PC-9 (cell line): ENCODE measurements at places on chromosomes 2 and 18.
A peak's percentile ranks its signal among the peaks of the same experiment; 100 is the strongest.

DNA sequence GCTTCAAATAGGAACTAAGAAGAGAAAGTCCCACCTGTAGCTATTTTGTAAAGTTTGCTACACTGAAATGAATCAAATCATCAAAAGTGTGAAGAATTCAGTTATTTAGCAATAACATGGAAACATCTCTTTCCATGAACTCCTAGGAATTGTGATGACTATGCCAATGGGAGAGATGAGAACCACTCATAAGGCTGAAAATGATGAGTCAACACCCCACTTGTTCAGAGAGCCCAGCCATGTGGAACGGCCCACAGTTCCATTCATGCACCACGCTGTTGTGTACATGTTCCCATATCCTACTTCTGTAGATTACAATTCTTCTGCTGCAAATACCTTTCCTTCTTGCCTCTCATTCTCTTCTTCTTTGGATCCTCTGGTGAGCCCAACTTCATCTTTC, 645.5 kb upstream of the ID2 start:
- no peak for DNase-seq

- no peak for DNase-seq
Measured at GRCh38 chr2:155368934-155369333, 670.4 kb downstream of the KCNJ3 start.

- no peak for DNase-seq
Measured at GRCh38 chr2:69202327-69202726, 184.7 kb downstream of the GFPT1 start.

GRCh38 chr2:194723446-194723845, 933.6 kb upstream of the SLC39A10 start:
- no peak for DNase-seq

- DNase-seq, result peak; percentile 63
Measured at GRCh38 chr18:48161191-48161910, 230.9 kb upstream of the SMAD2 start.

GRCh38 chr2:236597629-236598028, 28.0 kb downstream of the ACKR3 start:
- DNase-seq, result no peak

DNA sequence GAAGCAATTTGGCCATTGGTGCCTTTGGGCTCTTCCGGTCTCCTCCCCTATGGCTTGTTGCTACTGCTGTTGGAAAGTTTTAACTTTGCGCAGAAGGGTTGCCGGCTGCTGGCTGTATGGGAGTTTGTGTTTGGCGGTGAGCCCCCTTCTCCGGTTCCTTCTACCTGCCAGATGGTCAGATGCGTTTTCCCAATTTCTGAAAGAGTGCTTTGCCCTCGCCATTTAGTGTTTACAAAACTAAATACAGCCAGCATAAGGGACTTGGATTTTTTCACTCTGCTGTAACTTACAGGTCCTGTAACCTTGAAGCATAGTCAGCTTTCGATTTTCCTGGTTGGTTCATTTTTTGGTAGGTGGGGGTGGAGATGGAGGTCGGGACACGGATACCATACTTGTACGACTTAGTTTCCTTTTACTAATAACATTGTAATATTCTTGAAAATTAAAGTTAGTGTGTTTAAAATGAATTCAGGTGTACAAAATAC, 604 bp downstream of the COQ10B start:
- no peak for DNase-seq

GRCh38 chr2:217884985-217885384, 117.8 kb downstream of the TNS1 start:
- DNase-seq, result no peak

DNA sequence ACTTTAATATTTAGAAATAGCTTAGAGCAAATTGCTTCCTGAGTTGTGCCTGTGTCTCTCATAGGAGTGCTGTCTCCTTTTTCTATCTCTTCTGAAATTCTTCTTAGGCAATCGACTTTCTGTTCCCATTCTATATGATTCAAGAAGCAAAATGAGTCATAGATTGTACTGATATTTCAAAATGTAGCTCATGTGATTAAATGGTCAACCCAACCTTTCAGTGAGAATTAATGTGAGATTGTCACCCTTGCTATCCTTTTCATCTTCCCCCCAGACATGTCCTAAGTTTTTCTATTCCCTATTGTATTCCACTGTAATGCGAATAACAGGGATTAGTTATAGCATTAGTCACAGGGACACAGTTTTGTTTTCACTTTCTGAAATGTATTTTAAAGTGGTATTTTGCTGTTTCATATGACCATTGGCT, 413.6 kb downstream of the THSD7B start:
- no peak for DNase-seq

DNA sequence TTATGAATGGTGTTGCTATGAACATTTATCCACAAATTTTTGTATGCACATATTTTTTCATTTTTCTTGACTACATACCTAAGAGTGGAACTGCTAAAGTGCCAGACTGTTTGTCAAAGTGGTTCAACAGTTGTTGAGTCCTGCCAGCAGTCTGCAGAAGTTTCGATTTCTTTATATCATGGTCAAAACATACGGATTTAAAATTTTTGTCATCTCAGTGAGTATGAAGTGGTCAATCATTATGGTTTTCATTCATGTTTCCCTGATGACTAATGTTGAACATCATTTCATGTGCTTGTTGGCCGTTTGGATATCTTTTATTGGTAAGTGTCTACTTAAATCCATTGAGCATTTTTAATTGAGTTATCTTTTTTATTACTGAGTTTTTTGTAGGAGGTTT, 39.2 kb downstream of the CCDC138 start:
- DNase-seq, result no peak

- no peak for DNase-seq
Measured at GRCh38 chr18:6219116-6219717, 195.5 kb downstream of the L3MBTL4 start.

DNA sequence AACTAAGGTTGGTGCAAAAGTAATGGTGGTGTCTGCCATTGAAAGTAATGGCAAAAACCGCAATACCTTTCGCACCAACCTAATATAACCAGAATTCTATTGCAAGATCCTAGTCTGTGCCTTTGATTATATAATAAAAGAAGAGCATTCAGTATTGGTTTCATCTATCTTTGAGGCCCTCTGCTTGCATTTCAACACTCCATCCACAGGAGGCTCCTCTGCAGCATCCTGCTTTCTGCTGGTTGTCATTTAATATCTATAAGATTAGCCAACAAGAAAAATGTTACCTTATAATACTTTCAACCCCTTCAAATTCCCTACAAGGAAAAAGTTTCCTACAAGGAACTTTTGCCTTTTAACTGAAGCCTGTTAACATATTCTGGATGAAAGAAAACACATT, 139.2 kb downstream of the CDCA7 start:
- no peak for DNase-seq

DNA sequence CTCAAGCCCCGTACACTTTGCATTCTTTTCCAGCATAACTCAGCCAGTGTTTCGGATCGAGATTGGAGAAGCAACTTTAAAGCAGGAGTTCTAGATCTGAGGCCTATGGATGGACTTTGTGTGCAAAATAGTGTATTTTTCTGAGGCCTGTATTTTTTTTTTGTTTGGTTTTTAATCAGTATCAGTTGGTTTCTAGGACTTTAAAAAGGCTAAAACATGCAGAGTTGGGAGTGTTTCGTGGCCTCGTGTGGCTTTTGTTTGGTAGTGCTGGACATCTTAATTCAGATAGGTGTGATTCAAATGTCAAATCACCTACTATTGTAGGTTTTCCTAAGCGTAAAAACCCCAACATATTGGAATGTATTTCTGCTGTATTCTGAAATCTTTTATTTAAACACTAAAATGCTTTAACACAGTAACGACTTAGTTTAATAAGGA, 282 bp upstream of the PUS10 start:
- DNase-seq, result no peak

DNA sequence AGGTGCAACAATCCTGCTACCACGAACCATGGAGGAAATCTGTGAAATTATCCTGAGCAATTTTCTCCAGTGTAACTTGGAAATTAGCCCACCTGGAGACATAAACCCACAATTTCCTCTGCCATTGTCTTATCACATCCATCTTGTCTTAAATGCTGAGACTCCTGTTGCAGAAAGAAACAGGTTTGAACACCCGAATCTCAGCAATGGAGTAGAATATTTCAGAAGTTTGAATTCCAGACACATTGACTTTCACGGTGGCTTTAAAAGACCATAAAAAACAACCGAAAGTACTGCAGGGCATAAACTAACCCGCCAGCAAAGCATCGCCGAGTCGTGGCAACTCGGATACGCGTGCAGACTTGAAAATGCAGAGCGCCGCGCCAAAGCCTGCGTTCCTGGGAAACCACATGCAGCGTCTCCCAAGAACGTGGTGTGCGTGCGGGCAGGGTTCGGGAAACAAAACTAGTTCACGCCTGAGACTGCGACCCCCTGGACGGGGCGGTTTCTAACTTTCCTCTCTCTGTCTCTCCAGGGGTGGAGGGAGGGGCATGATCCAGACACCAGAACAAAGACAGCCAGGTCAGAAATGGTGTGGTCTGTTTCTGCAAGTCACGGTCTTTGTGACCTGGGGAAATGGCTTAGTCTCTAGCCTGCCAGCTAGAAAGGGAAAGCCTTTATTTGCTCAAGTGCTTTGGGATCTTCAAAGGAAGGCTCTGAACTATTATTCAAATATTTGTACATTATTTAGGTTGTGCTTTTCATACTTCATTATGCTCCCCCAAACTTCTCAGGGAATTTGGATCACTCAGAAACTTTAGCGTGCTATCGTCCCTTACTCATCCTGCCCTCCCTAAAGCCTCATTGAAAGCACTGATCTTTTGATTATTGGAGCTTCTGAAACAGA, 26.9 kb upstream of the KCTD1 start:
- DNase-seq, result peak; percentile 34

DNA sequence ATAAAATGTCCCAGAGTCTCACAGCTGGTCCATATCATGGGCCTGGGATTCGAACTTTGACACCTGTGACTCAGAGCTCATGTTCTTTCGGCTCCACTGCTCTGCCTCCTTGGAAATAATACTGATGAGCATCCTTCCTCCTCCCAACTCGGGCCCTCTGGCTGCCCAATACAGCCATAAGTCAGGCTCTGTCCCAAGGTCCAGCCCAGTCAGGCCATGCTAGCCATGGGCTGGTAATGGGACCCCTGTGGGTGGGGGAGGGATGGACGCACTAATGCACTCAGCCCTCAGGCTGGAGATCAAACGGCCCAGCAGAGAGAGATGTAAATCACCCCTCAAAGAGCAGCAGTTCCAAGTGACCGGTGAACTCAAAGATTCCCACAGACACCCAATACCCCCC, 61.1 kb downstream of the DDX1 start:
- DNase-seq, result no peak

DNA sequence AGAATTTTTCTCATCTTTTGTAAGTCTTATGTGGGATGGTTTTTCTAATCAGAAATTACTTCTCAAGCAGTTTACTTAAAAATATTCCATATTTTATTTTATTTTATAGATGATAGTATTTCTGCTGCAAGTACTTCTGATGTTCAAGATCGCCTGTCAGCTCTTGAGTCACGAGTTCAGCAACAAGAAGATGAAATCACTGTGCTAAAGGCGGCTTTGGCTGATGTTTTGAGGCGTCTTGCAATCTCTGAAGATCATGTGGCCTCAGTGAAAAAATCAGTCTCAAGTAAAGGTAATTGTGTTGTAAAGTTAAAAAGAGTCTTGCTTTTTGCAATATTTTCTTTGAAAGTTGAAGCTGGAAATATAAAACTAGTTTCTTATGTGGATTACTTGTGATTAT, 76.2 kb downstream of the EML4 start:
- no peak for DNase-seq

DNA sequence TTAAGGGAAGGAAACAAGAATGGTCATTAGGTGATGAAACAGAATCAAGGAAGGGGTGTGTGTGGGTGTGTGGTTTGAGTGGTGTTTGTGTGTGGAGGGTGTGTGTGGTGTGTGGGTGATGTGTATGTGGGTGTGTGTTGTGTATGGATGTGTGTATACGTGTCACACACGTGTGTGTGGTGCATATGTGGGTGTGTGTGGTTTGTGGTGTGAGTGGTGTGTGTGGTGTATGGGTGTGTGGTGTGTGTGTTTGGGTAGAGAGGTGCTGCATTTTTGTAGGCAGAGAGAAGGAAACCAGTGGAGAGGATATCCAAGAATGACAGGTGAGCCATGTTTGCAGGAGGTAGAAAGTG, 1.1 kb upstream of the CEP192 start:
- DNase-seq, result no peak

DNA sequence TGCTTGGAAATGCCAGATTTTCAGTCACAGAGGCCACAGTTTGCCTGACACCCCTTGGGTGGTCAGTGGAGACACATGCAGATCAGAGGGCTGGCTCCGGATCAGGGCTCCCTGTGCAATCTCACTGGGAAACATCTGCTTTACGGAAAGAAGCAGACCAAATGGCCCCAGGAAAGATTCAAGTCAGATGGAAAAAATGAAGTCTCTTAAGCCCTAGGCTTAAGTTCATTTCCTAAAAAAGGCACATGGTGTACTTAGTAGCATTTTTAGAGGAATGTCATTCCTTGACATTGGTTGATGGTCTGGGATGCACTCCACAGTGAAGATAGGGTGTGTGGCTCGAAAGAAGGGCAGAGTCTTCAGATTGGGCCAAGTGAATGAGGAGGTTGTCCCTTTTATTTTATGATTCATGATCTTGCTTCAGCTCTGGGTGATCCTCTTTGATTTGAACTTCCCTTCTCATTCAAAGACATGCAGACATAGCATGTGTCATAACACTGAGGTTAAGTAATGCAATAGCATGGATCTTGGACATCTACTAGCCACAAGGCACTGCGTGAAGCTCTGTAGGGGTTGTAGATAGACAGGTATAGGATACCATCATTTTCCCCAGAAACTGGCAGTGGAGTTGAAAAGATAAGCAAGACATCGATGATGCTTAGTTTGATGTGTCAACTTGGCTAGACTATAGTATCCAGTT, 56.5 kb downstream of the KCNE4 start:
- DNase-seq, result no peak

DNA sequence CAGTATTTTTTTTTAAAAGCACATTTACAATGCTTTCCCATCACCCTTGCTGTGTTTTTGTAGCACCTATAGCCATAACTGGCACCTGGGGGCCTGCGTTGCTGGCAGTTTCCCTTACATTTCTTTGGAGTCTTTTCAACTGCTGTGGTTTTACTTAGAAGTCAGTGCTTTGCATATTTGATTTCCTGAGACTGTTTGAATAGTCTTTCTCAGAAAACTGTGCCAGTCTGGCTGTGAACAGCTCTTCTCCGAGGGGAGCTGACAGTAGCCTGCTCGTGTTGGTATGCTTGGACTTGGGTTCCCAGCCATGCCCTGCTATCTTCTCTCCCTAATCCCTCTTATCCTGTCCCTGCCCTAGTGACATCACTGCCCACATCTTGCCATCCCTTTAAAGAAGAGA, 81.5 kb downstream of the DPP4 start:
- DNase-seq, result no peak

GRCh38 chr2:36356298-36356989, 866 bp downstream of the CRIM1 start:
- DNase-seq, result peak; percentile 44

- no peak for DNase-seq
Measured at GRCh38 chr2:240397542-240397916, 37.9 kb upstream of the GPC1 start.

- DNase-seq, result no peak
Measured at GRCh38 chr18:35387152-35387571, 10.0 kb upstream of the ZNF396 start.
